Activated naive CD8-positive, alpha-beta T cell treated with anti-CD3 and anti-CD28 coated beads for 36 hours (primary cell): ENCODE measurements at places on chromosomes 2 and 18. TPM values are rescaled to one million over a fixed set of nuclear protein-coding genes. Genes with fewer than 3 reads are reported as not detected.

Gene FOXI3
- total RNA-seq: not detected

Gene LRATD1
- total RNA-seq: not detected

Gene CCDC74A
- 7.1 TPM for total RNA-seq

Gene CASP10
- total RNA-seq: 25.5 TPM

Gene DYNAP
- total RNA-seq: not detected

Gene LAMA3
- total RNA-seq: 0.31 TPM

Gene CYS1
- not detected for total RNA-seq

DNA sequence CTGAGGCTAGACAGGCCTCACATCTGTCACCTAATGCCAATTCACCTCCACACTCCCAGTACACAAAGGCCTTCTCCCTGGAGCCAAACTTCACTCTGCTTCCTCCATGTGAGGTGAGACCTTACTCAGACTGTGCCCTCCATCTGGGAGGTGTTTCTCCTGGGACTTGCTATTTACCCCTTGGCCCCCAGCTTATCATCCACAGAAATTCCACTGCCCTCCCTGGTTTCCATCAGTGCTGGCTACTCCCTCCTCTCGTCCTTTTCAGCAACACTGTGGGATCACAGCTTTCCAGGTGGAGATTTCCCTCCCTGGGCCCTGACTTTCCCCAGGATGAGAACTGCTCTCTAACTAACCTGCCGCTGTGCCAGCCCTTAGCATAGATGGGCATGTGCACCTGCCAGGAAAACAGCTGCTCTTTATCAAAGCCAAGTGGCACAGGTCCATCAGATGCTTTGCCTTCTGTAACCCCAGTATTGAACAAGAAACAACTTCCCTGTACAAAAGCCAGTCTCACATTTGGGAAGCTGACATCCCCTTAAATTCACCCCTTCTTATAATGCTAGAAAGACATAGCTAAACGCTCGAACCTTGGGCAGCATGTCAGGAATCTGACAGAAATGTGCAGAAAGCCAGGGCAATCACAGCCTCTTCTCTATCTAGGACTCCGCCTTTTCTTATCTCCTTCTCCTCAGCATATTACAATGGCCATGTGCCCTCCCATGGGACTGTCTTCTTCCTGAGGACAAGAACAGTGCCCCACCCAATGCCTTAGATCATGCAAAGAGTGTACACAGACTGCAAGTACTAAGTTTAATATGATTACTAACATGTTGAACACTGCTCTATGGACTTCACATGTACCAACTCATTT lies 535.5 kb upstream of the ID2 start:
- no peak overlapping the region for H3K4me3 ChIP-seq
- no peaks in the 10 kb centered on the region for H3K36me3 ChIP-seq
- peaks cover 4% of the 10 kb centered on the region for H3K27me3 ChIP-seq
- H3K27ac ChIP-seq: no peak overlapping the region
- peaks cover 3% of the 10 kb centered on the region for H3K4me1 ChIP-seq

GRCh38 chr2:99488539-99489062 lies 1.2 kb downstream of the REV1 start:
- H3K36me3 ChIP-seq: peaks cover 24% of the 10 kb centered on the region
- no peak for DNase-seq
- peak overlapping the region; percentile 97 for H3K4me3 ChIP-seq
- H3K4me1 ChIP-seq: peaks cover 47% of the 10 kb centered on the region
- H3K27ac ChIP-seq: peak overlapping the region; percentile 95

GRCh38 chr18:2192562-2192961 lies 378.7 kb downstream of the METTL4 start:
- DNase-seq: no peak
- no peaks in the 10 kb centered on the region for H3K36me3 ChIP-seq
- H3K27ac ChIP-seq: no peak overlapping the region
- H3K4me1 ChIP-seq: no peaks in the 10 kb centered on the region
- H3K27me3 ChIP-seq: peaks cover 2% of the 10 kb centered on the region
- no peak overlapping the region for H3K4me3 ChIP-seq

DNA sequence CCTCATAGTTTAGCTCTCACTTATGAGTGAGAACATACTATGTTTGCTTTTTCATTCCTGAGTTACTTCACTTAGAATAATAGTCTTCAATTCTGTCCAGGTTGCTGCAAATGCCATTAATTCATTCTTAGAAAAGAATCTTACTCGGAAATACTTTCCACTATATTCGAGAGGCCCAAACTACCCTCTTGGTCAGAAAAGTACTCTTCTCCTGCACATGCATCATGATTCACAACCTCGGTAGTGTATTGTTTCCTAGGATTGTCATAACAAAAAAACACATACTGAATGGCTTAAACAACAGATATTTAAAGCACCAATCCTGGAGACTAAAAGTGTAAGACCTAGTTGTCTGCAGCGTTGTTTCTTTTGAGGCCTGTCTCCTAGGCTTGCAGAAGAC lies 364.0 kb upstream of the SLC14A2 start:
- no peak overlapping the region for H3K27ac ChIP-seq
- H3K36me3 ChIP-seq: no peaks in the 10 kb centered on the region
- no peak overlapping the region for H3K4me3 ChIP-seq
- no peaks in the 10 kb centered on the region for H3K4me1 ChIP-seq

GRCh38 chr18:44857744-44858491 lies 177.2 kb downstream of the SETBP1 start:
- peaks cover 27% of the 10 kb centered on the region for H3K27me3 ChIP-seq
- H3K36me3 ChIP-seq: no peaks in the 10 kb centered on the region
- DNase-seq: no peak
- H3K27ac ChIP-seq: no peak overlapping the region
- H3K4me1 ChIP-seq: no peaks in the 10 kb centered on the region
- no peak overlapping the region for H3K4me3 ChIP-seq

- no peaks in the 10 kb centered on the region for H3K36me3 ChIP-seq
- H3K27me3 ChIP-seq: no peaks in the 10 kb centered on the region
- no peak overlapping the region for H3K4me3 ChIP-seq
- DNase-seq: no peak
Observed at GRCh38 chr2:72956936-72957335, 39.6 kb downstream of the EMX1 start.

- no peaks in the 10 kb centered on the region for H3K36me3 ChIP-seq
- no peak overlapping the region for H3K27ac ChIP-seq
- DNase-seq: no peak
- H3K4me1 ChIP-seq: peaks cover 11% of the 10 kb centered on the region
- H3K4me3 ChIP-seq: no peak overlapping the region
- H3K27me3 ChIP-seq: peaks cover 17% of the 10 kb centered on the region
Observed at GRCh38 chr2:217244815-217245214, 385.0 kb upstream of the TNP1 start.

- no peaks in the 10 kb centered on the region for H3K36me3 ChIP-seq
- H3K27me3 ChIP-seq: no peaks in the 10 kb centered on the region
- H3K4me3 ChIP-seq: no peak overlapping the region
- no peak overlapping the region for H3K27ac ChIP-seq
- DNase-seq: no peak
- H3K4me1 ChIP-seq: peaks cover 7% of the 10 kb centered on the region
Observed at GRCh38 chr2:126906781-126907180, 8.1 kb downstream of the TEX51 start.

- no peaks in the 10 kb centered on the region for H3K4me1 ChIP-seq
- H3K4me3 ChIP-seq: no peak overlapping the region
- DNase-seq: no peak
- peaks cover 10% of the 10 kb centered on the region for H3K36me3 ChIP-seq
Observed at GRCh38 chr2:68577183-68577582, 66.2 kb upstream of the PROKR1 start.

GRCh38 chr2:154693741-154694340 lies 4.7 kb upstream of the KCNJ3 start:
- H3K27ac ChIP-seq: no peak overlapping the region
- no peak for DNase-seq
- H3K4me1 ChIP-seq: peaks cover under 1% of the 10 kb centered on the region
- H3K4me3 ChIP-seq: no peak overlapping the region
- H3K36me3 ChIP-seq: peaks cover under 1% of the 10 kb centered on the region
- peaks cover 31% of the 10 kb centered on the region for H3K27me3 ChIP-seq

- H3K4me1 ChIP-seq: peaks cover 2% of the 10 kb centered on the region
- DNase-seq: no peak
- H3K4me3 ChIP-seq: no peak overlapping the region
Observed at GRCh38 chr18:35827903-35828275, 144.6 kb upstream of the RMP24 start.

GRCh38 chr2:28454016-28454930 lies 41.6 kb upstream of the PLB1 start:
- H3K27me3 ChIP-seq: no peaks in the 10 kb centered on the region
- no peak overlapping the region for H3K27ac ChIP-seq
- DNase-seq: no peak
- H3K4me1 ChIP-seq: peaks cover 21% of the 10 kb centered on the region

- no peak for DNase-seq
- H3K4me3 ChIP-seq: no peak overlapping the region
- peaks cover 14% of the 10 kb centered on the region for H3K4me1 ChIP-seq
- H3K36me3 ChIP-seq: peaks cover 52% of the 10 kb centered on the region
- no peaks in the 10 kb centered on the region for H3K27me3 ChIP-seq
- H3K27ac ChIP-seq: peak overlapping the region; percentile 66
Observed at GRCh38 chr2:86072271-86072858, 33.3 kb downstream of the POLR1A start.

DNA sequence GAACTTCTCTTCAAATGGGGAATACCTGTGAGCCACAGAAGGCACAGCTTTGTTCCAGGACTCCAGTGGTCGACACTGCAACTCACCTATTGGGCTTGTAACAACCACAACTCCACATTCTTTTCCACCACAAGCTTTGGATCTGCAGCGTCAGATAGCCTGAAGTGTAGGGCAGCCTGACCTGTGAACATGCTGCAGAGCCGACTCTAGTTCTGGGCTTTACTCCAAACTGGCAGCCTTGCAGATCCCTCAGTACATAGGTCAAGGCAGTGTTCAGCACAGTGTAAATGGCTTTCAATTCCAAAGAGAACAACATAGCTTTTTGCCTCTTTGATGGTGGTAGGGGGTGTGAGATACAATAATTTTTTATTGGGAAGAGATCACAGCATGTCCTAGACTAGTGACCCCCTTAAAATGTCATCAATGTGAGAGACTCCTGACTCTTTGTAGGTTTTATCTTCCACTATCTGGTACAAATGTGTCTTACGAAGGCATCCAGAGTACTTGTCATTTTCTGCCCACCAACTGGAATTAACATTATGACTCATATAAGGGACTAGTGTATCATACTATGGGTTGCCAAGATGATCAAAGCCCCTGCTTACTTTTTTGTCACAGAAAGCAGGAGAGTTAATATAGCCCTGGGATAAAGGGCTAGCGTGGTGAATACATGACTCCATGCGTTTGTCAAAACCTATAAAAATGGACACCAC lies 149.8 kb downstream of the COPS8 start:
- H3K27me3 ChIP-seq: peaks cover 7% of the 10 kb centered on the region
- no peak overlapping the region for H3K4me3 ChIP-seq
- no peak overlapping the region for H3K27ac ChIP-seq
- no peak for DNase-seq

- H3K27me3 ChIP-seq: peaks cover 20% of the 10 kb centered on the region
- DNase-seq: no peak
- peaks cover 8% of the 10 kb centered on the region for H3K4me1 ChIP-seq
- H3K36me3 ChIP-seq: no peaks in the 10 kb centered on the region
- H3K27ac ChIP-seq: no peak overlapping the region
Observed at GRCh38 chr18:48022531-48023329, 92.3 kb upstream of the SMAD2 start.

DNA sequence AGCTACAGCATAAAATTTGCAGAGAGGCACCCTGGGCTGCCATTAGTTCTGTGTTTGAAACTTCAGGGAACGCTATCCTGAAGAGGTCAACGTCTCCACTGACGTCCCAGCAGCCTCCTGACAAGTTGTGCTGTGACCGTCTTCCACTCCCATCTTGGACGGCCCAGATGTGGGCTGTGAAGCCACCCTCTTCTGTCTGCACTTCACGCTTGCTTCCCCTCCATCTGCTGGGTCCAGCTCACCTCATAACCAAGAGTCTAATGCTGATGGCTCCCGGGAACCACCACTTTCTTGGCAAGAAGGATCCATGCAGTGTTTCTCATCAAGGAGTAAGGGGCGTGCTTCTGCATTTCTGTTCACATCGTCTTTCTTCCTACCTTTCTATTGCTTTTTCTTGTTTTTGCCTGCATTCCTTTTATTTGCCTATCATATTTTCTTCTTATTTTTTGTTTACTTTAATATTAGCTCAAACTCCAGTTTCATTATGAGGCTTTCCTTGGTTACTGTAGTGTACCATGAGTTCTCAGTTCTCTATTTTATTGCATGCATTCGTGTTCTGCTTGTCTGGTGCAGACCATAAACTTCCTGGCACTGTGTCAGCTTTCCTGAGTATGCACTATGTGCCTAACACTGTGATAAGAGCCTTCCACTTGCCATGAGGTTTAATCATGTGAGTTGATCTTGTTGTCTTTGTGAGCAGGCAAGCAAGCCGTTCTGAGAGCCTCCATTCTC lies 631.8 kb upstream of the RAB6C start:
- H3K4me3 ChIP-seq: no peak overlapping the region
- no peak overlapping the region for H3K27ac ChIP-seq
- no peaks in the 10 kb centered on the region for H3K4me1 ChIP-seq
- H3K36me3 ChIP-seq: no peaks in the 10 kb centered on the region
- peaks cover 4% of the 10 kb centered on the region for H3K27me3 ChIP-seq
- no peak for DNase-seq

GRCh38 chr2:56347881-56348280 lies 164.1 kb downstream of the CCDC85A start:
- H3K27ac ChIP-seq: no peak overlapping the region
- H3K4me1 ChIP-seq: no peaks in the 10 kb centered on the region
- no peaks in the 10 kb centered on the region for H3K36me3 ChIP-seq
- no peak overlapping the region for H3K4me3 ChIP-seq
- H3K27me3 ChIP-seq: no peaks in the 10 kb centered on the region
- no peak for DNase-seq
